ENCODE measurements at places on chromosomes 7 and 10.

DNA sequence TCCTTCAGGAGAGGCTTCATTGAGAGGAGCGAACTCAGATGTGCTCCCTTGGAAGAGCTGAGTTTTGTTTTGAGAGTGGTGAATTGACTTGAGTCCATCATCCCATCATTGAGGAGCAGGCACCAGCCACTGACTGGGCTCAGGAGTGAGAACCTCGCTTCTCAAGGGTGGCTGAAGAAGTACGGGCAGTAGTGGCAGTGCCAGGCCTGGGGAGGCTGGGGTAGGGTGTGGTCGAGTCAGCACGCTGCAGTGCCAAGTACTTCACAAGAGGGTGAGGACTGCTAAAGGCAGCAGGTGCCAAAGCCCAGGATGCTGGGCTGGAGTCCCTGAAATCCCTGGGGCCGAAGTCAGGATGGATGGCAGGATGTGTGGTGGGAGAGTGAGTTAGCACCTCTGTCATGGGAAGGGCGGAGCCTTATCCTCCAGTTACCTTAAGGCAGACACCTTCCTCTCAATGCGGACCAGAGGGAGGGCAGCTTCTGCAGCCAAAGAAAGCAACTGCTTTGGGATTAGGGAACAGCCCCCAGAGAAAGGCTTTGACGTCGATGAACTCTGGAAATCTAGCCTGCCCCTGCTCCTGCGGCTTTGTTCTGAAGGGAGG lies 210.3 kb downstream of the CAMK1D start:
- DNase-seq: no peak

DNA sequence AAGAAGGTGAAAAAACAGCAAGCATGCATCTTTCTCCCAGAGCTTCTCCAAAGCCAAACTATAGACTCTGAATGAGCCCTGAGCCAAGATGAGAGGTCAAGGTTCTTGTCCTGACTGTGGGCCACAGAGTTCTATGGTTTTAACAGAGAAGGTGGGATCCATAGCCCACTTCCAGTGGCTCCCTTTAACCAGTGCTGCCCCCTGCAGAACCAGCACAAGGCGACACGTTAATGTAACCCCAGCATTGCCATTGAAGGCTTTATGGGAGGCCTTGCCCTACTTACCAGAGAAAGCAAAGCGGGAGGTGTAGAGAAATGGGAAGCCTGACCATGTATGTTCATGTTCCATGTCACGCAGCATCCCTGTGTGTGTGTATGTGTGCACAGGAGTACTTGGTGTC lies 243.6 kb downstream of the PRPF18 start:
- DNase-seq: no peak

DNA sequence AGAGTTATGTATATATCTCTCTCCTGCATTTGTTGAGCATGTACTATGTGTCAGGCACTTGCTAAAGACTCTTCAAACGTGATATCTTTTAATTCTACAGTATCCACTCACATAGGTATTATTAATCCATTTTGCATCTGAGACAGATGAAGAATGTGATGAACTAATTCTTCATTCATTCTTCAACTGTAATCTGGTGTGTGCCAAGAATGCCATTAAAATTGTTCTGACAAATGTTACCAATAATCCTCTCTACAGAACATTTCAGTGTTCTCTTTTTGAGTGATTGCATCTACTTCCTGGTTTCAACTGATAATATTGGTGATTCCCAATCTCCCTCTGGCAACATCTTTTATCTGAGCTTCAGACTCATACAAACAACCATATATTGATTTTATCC lies 18.0 kb upstream of the INHBA start:
- no peak for DNase-seq

DNA sequence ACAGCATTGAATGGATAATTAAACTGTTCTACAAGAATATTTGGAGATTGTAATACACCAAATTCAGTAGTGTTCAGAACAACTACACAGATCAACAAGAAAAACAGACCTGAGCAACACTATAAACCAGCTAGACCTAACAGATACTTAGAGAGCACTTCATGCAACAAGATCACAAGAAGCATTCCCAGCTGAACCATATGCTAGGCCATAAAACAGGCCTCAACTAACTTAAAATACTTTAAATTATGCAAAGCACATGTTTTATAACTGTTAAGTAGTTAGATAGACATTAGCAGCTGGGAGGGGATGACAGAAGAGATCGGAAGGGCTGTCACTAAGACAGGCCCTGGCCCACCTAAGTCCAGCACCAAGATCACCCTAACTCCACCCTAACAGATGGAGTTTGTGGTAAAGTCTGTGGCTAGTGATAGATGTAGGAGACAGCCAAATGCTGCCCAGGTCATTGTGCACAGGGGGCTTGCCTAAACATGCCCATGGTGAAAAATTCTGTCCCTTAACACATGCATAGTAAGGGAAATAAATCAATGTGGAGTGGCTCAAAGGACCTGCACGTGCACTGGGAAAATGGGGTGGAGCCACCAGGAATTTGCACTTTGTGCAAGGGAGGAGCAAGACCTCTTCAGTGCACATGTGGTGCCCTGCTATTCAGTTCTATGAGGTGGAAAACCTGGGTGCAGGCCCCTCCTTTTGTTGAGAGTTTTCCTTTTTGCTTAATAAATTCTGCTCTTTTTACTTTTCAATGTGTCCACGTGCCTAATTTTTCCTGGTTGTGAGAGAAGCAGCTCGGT lies 567.8 kb upstream of the NRG3 start:
- no peak for DNase-seq

DNA sequence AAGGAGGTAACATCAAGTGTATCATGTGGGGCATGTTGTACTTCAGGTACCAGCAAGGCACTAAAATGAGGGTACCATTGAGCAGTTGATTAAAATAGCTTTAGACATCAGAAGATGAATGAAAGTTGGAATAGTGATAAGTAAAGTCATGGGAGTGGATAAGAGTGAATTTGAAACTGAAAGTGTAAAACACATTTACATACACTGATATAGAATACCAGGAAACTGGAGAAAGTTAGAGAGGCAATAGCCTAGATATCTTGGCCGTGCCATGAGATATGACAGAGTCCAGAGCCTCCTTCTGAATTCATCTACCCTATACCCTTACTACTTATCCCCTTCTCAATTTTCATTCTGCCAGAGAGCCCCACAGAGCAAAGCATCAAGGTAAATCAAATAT lies 76.6 kb downstream of the GRM3 start:
- DNase-seq: no peak

DNA sequence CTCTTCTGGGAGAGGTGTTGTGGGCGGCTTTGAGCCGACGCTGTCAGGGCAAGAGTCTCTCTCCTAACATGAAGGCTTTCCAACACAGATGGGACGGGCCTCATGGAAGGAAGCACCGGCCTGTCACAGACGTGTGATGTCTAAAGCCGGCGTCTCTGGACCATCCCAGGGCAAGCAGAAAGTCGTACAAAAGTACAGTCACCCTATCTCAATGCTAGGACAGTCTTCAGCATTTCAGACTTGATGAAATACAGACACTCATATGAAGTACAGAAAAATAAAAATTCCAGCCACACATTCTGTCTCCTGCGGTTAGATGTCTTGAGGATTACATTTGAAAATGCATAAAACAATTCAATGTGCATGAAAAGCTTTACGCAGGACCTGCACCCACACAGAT lies 30.6 kb downstream of the CYP2W1 start:
- no peak for DNase-seq

GRCh38 chr7:64871761-64872160 lies 31.3 kb upstream of the ZNF273 start:
- no peak for DNase-seq

- no peak for DNase-seq
Observed at GRCh38 chr10:21969326-21970287, 33.9 kb downstream of the DNAJC1 start.

DNA sequence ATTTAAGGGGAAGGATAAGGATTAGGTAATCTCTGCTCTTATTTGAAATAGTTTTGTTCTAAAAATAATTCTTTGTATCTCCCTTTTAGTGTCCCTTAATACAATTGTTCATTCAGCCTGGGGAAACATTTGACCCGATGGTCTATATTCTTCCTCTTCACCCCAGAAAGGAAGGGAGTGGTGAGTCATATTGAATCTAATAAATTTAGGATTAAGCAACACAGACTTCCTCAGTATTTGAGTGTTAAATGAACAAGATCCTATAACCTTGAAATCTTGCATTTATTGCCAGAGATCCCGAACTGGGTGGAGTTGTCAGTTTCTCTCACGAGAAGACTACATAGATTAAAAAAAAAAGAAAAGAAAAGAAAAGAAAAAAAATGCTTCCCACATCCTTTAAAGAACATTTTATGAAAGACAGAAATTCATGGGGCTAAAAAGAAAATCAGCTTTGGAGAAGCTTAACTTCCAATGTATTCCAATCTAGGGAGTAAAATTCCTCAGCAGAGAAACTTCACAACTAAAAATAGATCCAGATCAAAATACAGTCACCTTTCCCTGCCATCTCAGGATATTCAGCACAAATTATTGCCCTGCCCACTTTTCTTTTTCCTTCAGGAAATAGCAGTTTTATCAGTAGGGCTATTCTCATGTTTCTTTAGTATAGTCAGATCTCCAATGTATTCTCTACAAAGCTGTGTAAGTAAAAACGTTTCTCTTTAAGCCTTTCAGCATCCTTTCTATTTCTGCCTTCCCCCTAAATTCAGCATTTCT lies 82.2 kb downstream of the SEMA3D start:
- DNase-seq: no peak

DNA sequence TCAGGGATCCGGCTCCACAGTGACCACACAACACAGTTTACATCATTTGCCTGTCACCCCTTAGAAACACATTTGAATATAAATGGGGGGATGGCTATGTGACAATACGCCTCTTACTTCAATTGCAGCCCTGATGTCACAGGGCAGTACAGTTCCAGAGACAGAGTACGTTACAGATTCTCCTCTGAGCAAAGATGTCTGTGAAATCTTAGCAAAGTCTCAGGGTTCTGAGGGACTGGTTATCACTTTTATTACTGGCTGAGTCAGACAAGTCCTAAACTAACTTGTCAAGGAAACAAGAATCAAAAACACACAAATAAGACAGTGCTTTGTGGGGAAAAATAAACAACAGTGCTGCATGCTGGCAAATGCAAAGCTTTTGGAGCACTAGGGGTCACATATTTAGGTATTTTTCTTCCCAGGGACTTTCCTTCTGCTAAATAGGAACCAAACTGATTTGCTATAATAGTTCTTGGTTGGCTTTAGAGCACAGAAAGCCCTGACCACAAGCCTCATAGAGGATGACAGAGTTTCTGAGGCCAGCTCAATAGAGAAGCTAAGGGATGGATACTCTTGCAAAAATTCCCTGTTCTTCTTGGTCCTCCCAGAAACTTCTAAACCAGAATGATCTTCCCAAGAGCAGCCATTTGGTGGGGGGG lies 501.6 kb downstream of the GRID1 start:
- DNase-seq: no peak

GRCh38 chr7:158374586-158374985 lies 213.0 kb downstream of the PTPRN2 start:
- no peak for DNase-seq

- no peak for DNase-seq
Observed at GRCh38 chr7:44098092-44099068, 5.8 kb upstream of the AEBP1 start.

DNA sequence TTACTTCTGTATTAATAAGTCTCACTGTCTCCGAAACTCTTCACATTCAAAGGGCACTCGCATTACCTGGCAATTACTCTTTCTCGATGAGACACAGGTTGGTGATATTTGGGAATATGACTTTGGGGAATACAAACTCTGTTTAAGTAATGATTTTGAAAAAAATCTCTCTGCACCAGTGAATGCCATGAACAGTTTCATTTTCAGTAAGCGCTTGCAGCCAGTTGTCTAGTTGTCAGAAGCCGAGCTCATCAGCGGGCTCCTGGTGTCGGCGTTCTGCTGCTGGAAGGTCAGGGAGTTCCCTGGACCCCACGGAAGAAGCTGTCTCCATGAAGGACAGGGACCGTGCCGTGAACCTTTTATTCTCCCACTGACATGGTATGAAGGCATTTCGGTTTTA lies 57.7 kb downstream of the PTPRE start:
- no peak for DNase-seq

GRCh38 chr10:94088926-94089381 lies 95.2 kb downstream of the PLCE1 start:
- no peak for DNase-seq

DNA sequence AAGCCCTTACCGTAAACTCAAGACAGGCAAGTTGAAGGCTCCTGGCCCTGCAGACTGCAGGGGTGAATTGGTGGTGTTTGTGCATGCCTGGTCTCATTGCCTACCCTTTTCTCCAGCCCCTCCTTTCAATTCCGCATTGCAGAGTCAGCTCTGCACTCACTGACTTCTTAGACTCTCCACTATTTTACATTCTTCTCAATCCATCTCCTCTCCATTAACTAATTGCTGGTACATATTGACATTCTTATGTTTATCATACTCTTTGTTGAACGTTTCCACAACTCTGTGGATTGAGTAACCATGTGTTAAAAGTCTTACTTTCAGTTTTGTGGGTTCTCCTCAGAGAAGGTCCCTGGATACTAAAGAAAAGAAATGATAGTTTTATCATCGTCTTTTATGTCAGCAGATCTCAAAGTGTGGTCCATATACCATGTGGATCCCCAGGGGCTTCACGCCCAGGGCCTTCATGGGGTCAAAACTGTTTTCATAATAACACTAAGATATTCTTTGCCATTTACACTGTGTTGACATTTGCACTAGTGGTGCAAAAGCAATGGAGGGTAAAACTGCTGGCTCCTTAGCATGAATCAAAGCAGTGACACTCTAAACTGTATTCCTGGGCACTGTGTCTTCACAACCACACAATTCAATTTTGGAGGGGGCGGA lies 135.4 kb upstream of the FZD1 start:
- no peak for DNase-seq

GRCh38 chr10:11527691-11528255 lies 83.7 kb downstream of the USP6NL start:
- no peak for DNase-seq

DNA sequence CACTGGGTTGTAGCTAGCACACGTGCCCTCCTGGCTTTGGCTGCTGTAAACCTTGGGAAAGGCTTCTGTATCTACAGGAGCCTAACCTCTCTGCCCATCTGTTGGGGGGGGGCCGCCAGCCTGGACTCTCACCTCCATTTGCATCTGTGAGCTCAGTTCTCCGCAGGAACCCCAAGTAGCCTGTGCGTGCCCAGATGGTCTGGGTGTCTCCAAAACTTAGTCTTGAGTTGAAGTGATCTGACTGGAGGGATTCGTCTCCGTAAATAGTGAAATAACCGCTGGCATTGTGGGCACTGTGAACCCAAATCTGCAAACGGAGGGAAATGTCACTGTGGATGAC lies 147.9 kb downstream of the ZMYND11 start:
- DNase-seq: no peak

GRCh38 chr10:481628-482027 lies 207.8 kb downstream of the DIP2C start:
- DNase-seq: no peak

DNA sequence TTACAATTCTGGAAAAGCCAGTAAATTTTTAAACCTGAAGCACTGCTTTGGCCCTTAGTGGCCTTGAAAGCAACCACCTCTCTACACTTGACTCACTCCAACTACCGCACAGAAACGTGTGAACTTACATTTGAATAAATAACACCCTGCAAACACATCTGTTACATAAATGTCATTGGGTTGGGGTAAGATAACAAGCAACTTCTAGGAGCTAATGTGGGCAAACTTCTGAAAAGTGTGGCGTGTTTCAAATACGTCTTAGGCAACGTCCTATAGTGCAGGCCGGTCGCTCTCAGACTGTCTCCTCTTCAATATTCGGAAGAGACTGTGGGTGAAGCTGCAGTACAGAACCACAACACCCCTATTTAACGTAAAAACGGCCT lies 474 bp downstream of the ORC5 start:
- DNase-seq: no peak
